ENCODE measurements at places on chromosomes 2 and 18.
A peak's percentile ranks its signal among the peaks of the same experiment; 100 is the strongest.

- no peak for DNase-seq
Observed at GRCh38 chr18:11398625-11399024, 210.8 kb upstream of the SLC35G4 start.

- DNase-seq, result peak; percentile 84
Observed at GRCh38 chr2:176111309-176111663, 4.2 kb downstream of the HOXD11 start.

DNA sequence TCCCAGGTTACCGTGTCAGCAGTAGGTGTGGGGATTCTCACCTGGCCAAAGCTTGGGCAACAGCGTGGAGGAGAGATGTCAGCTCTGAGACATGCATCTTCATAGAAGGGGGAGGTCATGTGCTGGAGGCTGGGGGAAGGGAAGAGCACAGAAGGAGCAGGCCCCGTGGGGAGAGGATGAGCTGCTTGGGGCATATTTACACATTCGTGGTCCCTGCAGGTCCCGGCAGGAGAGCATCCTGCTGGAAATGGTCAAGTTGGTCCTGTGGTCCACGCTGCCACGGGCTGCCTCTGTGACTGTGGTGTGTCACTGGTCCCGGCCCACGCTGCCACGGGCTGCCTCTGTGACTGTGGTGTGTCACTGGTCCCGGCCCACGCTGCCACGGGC lies 195.1 kb upstream of the TWIST2 start:
- DNase-seq, result no peak

- DNase-seq, result no peak
Observed at GRCh38 chr2:183253441-183254130, 129.3 kb downstream of the NUP35 start.

GRCh38 chr2:216710551-216711301 lies 15.4 kb upstream of the IGFBP5 start:
- DNase-seq, result peak; percentile 85

DNA sequence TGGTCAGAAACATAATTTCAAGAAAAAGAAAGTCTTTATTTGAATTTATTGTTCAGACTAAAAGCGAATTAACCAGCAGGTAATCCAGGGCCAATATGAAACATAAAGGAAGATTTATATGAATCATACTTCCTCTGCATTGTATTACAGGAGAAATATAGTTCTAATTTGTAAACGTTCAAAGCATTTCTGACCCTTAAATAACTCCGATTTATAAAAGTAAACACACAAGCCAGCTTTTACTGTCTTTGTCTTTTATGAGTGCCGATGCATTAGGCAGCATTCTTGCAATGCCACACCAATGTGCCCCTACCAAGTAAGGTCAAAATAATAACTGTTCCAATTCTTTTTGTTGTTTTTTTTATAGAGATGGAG lies 118.8 kb upstream of the RBBP8 start:
- DNase-seq, result no peak

DNA sequence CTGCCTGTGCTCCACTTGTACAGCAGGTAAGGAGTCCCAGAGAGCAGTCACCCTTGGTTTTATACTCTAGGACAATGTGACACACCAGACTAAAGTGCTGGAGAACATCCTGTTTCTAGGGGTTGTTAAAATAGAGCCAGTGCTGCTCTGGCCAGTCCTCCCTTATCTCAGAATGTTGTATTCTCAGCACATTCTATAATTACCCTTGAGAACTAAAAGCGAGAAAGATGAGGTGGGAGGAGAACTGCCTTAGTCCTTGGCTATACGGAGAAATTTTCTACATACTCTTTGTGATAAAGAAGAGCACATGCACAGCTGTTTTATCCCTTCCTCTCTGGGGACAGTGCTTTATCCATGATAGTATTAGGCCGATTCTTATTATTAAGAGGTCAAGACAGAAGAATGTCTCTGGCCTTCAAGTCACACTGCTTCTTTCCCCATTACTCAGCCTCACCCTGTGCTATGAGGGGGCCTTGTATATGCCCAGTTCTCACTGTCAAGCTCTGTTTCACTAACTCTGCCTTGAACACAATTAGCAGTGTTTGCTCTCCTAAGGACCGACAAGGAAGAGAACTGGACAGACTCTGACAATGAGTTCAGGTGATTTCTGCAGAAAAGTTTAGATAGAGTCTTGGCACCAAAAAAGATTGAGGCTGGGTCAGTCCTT lies 385.8 kb downstream of the TRIB2 start:
- DNase-seq, result no peak

DNA sequence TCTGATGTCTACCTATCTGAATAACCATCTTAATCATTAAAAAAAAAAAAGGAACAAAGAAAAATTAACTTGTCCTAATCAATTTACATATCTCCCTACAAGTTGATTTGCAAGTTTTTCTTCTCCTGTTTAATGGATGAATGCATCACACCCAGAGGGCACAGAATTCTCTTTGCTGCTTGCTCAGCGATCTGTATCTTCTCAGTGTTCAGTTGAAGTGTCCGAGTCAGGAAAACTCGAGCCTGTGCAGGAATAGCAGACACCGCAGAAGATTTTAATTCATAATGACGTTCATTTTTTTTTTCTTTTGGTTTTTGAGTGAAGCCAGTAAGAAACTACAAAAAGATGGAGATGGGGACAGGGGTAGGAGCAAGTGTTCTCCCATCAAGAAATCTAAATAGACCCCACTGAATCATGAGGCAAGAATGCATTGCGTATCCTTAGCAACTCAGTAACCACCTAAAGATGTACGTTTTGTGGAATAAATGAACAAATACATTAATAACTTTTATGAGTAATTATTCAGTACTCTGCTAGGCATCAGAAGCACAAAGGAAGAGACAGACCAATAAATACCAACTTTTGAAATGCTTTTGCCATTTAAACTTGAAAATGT lies 675.5 kb downstream of the LRP1B start:
- no peak for DNase-seq

DNA sequence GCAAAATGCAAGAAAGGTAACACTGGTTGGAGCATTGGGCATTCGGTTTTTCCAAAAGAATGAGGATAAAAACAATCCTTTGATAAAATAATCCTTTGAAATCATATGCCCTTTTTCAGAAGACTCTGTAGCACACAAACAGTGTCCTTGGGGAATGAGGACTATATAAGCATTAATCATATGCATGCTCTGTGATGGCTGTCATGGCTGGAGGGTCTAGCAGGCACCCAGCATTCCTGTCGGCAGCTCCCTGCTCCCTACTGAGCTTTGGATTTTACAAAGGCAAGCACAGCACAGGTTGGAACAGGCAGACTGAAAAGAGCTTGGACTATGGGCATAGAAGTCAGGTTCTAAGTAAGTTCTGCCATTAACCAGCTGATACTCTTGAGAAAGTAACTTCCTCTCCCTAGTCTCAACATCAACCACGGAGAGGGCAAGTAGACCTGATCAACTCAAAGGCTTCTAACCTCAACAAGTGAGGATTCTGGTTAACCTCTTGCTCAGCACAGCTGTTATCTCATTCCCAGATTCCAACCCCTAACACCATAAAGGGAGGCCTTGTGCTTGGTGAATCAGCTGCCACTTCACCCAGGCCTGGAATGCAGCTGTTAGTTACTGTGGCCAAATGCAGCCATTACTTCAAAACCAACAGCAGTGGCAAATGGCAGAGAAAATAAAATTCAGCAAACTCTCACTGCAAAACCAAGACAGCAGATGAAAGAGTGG lies 29.5 kb downstream of the GALNT14 start:
- peak; percentile 59 for DNase-seq

GRCh38 chr2:232483311-232483922 lies 4.2 kb downstream of the ECEL1 start:
- no peak for DNase-seq

- DNase-seq, result no peak
Observed at GRCh38 chr2:86648681-86649080, 25.0 kb upstream of the RNF103 start.

DNA sequence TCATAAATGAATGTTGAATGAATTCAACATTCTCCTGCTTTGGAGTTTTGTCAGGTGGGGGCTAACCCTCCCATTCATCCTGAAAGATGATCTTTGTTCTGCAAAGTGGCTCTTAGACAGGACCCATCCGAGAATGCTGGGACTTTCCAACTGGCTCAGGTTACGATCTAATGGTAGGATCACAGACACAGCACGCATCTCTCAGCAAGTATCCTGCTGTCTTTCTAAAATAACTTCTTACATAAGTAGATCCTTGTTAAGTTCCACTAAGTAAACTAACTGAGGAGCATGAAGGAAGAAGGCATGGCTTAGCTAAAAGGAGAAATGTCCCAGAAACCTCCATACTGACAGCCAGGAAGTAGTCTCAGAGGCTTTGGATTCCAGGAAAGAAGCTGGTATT lies 23.7 kb downstream of the CYP27A1 start:
- peak; percentile 85 for DNase-seq

- DNase-seq, result no peak
Observed at GRCh38 chr18:9814431-9814830, 71.3 kb upstream of the TXNDC2 start.

GRCh38 chr2:60468382-60469085 lies 84.9 kb downstream of the BCL11A start:
- DNase-seq, result no peak

DNA sequence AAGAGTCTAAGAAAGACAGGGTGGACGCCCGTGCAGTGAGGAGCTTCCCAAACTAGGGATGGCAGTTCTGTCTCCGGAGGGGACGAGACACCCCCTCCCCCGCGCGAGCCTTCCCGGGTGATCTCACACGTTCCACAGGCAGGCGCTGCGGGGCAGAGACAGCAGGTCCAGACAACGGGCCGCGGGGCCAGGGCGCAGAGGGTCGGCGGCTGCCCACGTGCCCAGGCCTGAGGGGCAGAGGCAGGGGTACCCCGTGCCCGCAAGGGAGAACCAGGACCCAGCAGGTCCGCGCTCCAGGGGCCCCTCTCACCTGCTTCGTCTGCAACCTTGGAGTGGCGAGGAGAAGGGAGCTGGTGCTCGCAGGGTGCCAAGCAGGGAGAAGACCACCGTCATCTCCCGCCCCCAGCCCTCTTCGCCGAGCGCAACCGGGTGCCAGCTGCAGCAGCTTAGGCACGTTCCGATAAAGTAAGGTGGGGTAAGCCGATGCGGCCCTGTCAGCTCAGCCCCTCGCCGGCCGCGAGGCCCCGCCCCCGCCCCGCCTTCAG lies at the start of gene GPR155:
GPR155 (minus strand) TSS at position 467 of the 545 bp plus-strand sequence. CDS start 5,073 bp downstream, outside the sequence.
- peak; percentile 82 for DNase-seq

DNA sequence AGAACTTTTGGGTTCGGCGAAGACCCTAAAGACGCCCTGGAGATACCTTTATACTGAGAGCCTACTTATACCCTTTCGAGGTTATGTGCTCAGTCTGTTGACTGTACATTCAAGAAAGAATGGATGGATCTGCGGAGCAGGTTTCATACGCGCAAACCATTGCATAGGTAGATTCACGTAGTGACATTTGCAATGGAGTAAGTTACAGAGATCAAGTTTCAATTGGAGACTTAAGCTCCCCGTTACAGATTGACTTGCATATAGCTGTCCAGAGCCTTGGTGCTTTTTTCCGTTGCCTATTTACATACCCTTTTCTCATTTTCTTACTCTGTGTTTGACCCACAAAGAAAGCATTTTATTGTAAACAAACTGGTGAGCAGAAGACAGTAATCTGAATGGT lies 923 bp downstream of the PSMD1 start:
- no peak for DNase-seq

- DNase-seq, result no peak
Observed at GRCh38 chr2:26892133-26892532, 44.2 kb downstream of the DPYSL5 start.

DNA sequence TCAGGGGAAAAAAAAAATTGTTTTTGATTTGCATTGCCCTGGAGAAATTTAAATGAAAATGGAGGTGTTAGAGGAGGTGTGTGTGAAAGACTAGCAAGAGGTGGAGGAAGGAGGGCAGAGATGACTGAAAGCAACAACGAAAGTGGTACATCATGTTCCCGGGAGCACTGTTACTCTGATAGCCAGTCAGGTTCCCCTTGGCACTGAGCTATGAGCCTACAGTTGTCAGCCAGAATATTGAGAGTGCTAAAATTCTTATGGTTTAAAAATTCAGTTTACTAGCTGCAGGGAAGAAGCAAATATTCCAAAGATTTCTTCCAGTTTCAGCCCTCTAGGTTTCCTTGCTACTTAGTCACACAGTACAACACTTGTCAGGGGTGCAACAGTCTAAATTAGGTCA lies 366.7 kb upstream of the DLGAP1 start:
- DNase-seq, result no peak
